ENCODE measurements at places on chromosomes 16 and 17. TPM values are rescaled to one million over a fixed set of nuclear protein-coding genes. Genes with fewer than 3 reads are reported as not detected.

C16orf92 gene
- not detected for polyA plus RNA-seq

- peak; percentile 15 for DNase-seq
Measured at GRCh38 chr17:67289181-67289876, 44.3 kb upstream of the HELZ start.

GRCh38 chr16:31141489-31142108, 6.1 kb upstream of the PRSS8 start:
- no peak for DNase-seq

- no peak for DNase-seq
Measured at GRCh38 chr16:55030944-55031343, 100.3 kb downstream of the IRX5 start.

DNA sequence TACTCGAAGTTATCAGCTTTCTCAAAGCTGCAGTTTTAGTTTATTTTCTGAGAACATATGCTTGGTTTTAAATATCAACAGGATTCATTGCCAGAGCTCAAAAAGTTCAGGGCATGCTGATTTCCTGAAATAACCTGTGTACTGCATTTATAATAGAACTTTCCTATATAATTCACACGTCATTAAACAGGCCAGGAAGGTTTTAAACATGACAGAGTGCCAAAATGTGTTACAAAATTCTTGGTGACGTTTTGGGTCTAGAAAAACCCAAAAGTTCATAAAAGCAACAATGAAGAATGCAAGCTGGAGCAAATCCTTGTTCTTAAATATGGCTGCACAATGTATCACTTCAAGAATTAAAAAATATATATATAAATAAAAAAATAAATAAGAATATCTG, 1139.1 kb downstream of the CDH11 start:
- no peak for DNase-seq

All from immature natural killer cell (primary cell).